ENCODE measurements at places on chromosomes 12 and 14. TPM values are rescaled to one million over a fixed set of nuclear protein-coding genes. Genes with fewer than 3 reads are reported as not detected.

The AICDA gene
- not detected for total RNA-seq

The SLC16A7 gene
- total RNA-seq = 0.33 TPM

The ADCY4 gene
- total RNA-seq = 0.21 TPM

The BCL11B gene
- total RNA-seq = 0.23 TPM

Measured in Panc1 (cell line).